ENCODE measurements at places on chromosomes 11 and 22.

GRCh38 chr11:111205632-111206385 is 39.7 kb upstream of the POU2AF2 start:
- DNase-seq: no peak

GRCh38 chr11:1760351-1761109 is 3.2 kb downstream of the CTSD start:
- DNase-seq: no peak

- peak; percentile 92 for DNase-seq
Observed at GRCh38 chr11:97893612-97894011, 1127.1 kb upstream of the CNTN5 start.

DNA sequence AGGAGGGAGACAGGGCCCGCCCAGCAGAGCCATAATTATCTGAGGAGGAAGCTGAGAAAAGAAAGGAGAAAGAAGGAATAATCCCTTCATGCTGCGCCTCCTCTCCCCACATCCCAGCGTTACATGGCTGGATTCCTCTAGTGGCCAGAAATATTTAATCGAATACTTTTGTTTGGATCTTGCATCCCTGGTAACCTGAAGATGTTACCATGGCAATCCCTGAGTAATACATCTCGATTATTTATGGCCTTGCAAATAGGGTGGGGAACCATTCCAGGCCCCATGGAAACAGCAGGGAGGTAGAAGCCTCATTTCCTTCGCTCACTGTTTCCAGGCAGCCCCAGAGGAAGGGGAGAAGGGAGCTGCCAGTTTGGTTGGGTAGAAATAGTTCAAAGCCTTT is 357.7 kb downstream of the BUD13 start:
- peak; percentile 87 for DNase-seq

GRCh38 chr22:48870436-48870835 is 957.2 kb downstream of the BRD1 start:
- peak; percentile 7 for DNase-seq

DNA sequence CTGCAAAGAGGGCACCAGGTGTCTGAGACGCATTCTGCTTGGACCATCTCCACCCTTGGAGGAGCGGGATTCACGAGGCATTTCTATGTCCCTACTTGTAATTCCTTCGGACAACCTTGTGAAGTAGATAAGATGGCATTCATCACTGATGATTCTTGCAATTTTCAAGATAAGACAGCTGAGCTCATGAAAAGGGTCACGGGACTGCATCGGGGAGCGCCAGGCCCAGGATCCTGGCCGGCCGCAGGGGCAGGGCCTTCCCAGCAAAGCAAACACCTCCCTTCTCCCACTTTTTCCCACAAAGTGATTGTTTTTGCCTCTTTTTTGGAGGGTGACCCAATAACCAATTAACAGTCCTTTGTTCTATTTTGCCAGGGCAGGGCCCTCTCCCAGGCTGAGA is 8.4 kb downstream of the LIF start:
- DNase-seq: no peak

GRCh38 chr11:130671801-130672700 is 223.6 kb downstream of the ADAMTS15 start:
- DNase-seq: peak; percentile 54

GRCh38 chr11:93020248-93021046 is 51.0 kb downstream of the MTNR1B start:
- peak; percentile 92 for DNase-seq

GRCh38 chr11:106446955-106447354 is 369.5 kb downstream of the AASDHPPT start:
- no peak for DNase-seq

DNA sequence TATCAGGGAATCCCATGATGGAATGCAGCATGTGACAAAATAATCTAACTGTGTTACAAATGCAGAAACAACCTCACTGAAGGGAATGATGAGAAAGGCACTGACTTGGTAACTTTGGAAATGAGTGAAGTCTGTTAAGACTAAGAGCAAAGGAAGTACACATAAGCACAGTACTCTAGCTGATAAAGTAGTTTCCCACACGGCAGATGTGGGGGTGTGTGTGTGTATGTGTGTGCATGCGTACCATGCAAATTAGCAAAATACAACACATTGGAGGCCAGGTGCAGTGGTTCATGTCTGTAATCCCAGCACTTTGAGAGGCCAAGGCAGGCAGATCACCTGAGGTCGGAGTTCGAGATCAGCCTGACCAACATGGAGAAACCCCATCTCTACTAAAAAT is 16.6 kb upstream of the NLRP6 start:
- DNase-seq: no peak

GRCh38 chr11:1197886-1198560 is 24.8 kb upstream of the MUC5B start:
- DNase-seq: no peak

GRCh38 chr11:62774407-62774806 is 3.2 kb downstream of the TAF6L start:
- no peak for DNase-seq

DNA sequence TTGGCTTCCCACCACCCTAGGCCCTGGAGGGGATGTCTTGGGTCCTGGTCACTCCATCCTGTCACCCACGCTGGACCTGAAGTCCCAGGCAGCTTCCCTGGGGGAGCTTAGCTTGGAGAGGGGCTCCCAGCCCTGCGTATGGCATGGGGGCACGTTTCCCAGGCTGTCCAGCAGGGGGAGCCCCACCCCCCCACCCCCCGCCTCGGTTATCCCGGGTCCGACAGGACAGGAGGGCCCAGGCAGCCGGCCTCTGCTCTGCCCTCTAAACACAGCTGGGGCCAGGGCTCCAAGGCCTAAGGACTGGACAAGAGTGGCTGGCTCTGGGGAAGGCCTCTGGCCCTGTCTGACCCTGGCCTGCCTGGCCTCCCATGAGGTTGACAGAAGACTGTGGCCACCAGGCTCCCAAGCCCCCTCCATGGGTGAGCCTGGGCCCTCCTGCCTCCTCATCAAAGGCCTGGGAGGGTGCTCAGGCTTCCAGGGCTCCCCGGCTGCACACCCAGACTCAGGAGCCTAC is 104.8 kb downstream of the NECTIN1 start:
- DNase-seq: peak; percentile 15

GRCh38 chr11:10490398-10491241 is 35.6 kb downstream of the AMPD3 start:
- DNase-seq: peak; percentile 16

GRCh38 chr11:11569936-11570491 is 51.8 kb downstream of the GALNT18 start:
- peak; percentile 62 for DNase-seq

DNA sequence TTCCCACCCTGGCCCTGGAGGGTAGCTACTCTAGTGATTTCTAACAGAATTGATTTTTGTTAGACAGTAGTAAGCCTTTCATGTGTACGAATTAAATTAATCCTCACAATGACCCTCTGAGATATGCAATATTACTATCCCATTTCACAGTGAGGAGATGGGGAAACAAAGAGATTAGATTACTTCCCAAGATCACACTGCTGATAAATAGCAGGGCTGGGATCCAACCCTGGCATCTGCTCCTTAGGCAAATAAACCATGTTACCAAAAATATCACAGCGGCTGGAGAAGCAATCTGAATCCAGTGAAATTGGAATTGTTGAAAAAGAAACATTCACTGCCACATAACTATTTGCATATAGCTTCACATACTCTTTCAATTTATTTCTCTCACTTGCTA is 12.8 kb upstream of the CAVIN3 start:
- DNase-seq: peak; percentile 67

GRCh38 chr11:130522284-130522961 is 74.0 kb downstream of the ADAMTS15 start:
- DNase-seq: peak; percentile 61

DNA sequence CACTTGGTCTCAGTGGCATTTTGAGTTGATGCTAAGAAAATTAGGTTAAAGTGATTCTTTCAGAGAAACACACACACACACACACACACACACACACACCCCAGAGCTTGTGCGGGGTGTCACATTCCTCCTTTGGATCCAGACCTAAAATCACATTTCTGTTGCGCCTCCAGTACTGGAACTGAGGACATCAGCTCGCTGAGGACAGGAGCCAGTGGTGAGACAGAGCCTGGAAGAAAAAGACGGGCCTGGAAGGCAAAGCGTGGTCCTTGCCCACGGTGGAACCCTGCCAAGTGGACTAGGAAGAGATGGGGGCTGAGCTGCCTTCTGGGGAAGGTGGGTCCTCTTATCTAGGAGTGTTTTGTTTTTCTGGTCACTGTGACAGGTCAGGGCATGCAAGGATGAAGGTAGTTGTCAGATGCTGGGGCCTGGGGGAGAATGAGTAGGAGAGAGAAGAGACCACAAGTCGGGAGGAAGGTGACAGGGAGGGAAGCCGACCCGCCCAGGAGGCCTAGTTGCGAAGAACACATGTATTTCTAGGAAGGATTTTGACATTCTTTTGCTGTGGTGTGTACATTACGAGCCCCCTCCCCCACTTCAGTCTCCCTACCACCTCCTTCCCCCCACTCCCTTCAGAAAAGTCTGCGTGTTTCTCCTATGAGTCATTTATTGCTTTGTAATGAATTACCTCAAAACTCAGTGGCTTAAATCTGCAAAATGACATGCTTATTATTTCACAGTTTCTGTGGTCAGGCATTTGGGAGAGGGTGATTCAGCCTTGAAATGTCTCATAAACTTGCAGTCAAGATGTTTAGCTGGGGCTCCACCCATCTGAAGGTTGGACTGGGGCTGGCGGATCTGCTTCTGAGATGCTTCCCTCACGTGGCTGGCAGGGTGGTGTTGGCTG is 4.8 kb upstream of the ELFN2 start:
- DNase-seq: no peak

DNA sequence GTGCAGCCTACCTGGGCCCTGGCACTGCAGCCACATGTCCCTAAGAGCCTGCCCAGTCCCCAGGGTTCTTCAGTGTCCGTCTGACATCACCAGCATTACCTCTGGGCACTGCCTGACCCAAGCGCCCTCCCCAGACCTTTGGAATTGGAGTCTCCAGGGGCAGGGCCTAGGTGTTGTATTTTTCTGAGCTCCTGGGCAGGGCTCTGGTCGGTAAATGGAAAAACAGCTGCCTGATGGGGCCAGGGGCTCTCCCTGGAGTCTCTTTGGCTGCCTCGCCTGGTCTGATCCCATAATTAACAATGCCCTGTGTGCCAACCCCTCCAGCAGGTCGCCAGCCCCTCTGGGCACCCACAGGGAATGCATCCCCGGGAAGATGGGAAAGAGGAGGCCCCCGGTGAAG is 710.2 kb downstream of the BRD1 start:
- DNase-seq: peak; percentile 58

DNA sequence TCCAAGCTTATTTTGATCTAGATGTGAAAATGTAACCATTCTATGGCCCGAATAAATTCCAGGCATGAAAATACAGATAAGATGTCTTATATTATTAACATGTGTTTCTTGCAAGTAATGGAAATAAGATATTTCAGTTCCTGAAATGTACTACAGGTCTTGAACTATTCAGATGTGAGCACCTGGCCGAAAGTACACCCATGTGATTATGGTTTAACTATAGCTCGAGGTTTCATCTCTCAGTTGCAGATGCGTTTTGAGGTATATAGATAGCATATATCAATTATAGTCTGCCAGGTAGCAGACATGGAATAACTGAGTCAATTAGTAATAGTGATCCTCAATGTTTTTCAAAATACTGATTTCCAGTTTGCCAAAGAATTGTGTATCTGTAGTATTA is 68.3 kb downstream of the DDIAS start:
- peak; percentile 49 for DNase-seq

DNA sequence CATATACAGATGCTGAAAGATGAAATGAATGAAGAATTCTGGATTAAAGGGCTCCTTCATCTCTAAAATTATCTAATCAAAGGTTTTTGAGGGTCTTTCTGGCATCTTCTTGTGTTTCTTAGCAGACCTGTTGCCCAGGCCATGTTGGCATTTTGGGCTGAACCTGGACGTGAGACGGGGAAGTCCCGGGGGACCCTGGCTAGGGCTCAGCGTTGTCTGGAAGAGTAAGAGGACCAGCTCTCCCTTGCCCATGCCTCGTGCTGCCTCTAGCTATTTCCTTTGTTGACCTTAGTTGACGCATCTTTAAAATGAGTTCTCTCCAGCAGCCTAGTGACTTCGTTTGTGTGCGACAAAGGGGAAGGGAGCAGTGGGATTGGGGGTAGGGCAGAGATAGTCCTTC is 152.2 kb downstream of the ST3GAL4 start:
- no peak for DNase-seq

DNA sequence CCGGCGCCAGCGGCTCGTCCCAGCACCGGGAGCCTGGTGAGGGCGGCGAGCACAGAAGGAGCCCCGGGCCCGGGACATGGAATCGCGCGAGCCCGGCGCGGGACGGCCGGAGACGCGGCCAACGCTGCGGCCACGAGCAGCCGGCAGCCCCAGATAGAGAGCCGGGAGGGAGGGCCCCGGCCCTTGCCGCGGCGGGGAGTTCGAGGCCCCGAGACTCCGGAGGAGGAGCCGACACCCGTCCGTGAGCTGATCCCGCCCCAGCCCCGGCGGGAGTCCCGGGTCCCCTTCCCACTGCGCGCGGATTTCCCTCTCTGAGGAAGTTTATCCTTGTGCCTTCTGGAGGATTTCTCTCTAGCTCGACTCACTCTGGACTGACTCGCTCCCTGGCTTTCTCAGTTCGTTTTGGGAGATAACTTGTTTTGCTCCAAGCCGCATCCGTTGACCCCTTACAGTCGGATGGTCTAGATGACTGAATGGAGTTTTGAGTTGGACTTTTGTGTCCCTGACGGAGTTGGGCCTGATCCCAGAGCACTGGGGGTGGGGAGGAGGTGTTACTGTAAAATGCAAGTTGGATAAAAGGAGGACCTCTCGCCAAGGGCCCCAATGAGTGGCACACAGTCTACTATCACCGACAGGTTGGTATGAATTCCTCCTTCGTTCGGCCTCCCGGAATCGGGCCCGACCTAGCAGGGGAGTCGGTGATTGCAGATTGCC is 585 bp downstream of the ARHGEF12 start:
- peak; percentile 81 for DNase-seq

GRCh38 chr11:126878913-126879482 is 121.6 kb downstream of the KIRREL3 start:
- DNase-seq: peak; percentile 74

GRCh38 chr11:131470216-131470925 is 100.0 kb downstream of the NTM start:
- no peak for DNase-seq

- peak; percentile 26 for DNase-seq
Observed at GRCh38 chr22:23278883-23279675, 98.8 kb downstream of the BCR start.

GRCh38 chr22:43921370-43921769 is 2.2 kb upstream of the PNPLA3 start:
- DNase-seq: no peak

DNA sequence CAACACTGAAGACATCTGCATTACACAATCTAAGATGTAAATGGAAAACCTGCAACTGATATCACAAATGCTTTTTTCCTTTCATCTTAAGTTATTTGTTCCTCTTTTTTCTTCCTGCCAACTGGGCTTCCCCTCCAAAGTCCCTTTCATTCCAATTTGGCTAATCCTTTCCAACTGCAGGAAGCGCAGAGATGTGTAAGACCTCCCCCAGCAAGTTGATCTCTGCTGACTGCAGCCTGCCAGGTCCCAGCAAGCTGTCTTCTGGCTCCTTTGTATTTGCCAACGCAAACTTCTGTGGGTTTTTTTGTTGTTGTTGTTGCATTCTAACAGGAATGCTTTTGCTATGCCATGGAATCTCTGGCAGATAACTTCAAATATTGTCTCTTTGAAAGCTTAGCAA is 38.5 kb upstream of the LRRC4C start:
- peak; percentile 7 for DNase-seq
